CD14-positive monocyte (primary cell): ENCODE measurements at places on chromosomes 5 and 9. TPM values are rescaled to one million over a fixed set of nuclear protein-coding genes. Genes with fewer than 3 reads are reported as not detected.

- DNase-seq, result peak; percentile 30
Measured at GRCh38 chr5:109693535-109694400, 4.0 kb downstream of the MAN2A1 start.

- DNase-seq, result no peak
Measured at GRCh38 chr5:65413822-65414221, 67.9 kb downstream of the ADAMTS6 start.

DNA sequence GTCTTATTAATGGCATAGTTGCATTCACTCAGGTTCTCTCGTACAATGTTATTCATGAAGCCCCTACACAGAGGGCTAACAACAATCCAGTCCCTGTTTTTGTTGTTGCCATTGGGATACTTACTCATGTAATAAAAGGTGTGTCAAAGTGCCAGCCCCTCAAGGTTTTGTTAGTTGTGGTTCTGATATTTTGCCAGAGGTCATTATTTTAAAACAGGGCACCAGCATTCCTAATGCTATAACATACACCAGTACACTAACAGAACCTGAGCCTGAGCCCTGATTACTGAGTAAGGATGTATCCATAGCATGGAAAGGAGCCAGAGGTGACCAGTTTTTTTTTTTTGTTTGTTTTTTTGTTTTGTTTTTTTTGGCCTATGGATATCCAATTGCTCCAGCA, 50.2 kb downstream of the SMC2 start:
- DNase-seq, result no peak

DNA sequence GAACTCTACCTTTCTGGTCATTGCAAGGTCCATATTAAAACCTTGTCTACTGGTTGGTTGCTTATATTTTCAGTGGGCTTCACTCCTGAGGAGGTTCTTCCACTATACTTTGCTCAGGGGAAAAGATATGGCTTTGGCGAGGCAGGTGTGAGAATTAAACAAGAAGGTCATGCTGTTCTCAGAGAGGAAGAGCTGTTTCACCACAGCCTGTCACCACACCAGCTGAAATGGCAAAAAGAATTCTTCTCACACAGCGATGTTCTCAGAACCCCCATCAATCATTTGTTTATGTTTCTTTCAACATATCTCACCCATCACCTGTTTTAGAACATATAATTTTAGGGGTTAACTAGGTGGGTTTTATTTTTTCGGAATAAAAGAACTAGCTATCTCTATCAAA, 38.6 kb downstream of the CAPSL start:
- DNase-seq, result no peak

DNA sequence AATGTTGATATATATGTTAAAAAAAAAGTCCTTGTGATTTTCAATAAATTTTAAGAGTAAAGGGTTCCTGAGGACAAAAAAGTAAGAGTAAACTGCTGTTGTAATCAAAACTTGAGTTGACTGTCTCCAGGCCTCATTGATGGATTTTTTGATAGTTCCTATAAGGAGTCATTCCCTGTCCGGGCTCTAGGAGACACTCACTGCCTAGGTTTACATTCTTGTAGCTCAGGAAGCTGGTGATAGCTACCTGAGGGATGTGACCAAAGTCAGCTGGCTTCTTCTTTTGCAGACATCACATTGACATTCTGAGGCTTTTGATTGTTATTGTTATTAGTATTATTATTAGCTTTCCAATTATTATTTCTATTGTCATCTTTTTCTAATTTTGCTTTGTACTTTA, 116.5 kb upstream of the FBXL7 start:
- no peak for DNase-seq

- no peak for DNase-seq
Measured at GRCh38 chr5:62011089-62011664, 294.8 kb upstream of the KIF2A start.

DNA sequence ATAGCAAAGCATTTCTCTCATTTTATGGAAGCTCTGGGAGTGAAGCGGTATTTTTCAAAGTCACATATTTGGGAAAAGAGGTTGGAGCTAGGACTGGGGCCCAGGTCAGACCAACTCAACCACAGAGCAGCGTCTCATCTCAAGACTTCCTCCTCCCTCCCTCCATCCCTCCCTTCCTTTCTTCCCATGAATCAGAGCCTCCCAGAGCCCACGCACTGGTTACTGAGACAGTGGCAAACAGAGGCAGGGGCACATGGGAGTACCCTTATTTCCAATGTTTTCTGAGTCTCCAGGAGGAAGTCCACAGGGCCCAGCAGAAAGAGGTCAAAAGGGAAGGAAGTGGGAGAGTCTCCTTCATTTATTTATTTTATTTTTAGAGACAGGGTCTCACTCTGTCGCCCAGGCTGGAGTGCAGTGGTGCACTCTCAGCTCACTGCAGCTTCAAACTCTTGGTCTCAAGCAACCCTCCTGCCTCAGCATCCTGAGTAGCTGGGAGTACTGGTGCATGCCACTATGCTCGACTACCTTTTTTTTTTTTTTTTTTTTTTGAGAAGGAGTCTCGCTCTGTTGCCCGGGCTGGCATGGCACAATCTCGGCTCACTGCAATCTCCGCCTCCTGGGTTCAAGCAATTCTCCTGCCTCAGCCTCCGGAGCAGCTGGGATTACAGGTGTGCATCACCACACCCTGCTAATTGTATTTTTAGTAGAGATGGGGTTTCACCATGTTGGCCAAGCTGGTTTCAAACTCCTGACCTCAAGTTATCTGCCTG, 52.5 kb upstream of the CDKN2AIPNL start:
- no peak for DNase-seq

DNA sequence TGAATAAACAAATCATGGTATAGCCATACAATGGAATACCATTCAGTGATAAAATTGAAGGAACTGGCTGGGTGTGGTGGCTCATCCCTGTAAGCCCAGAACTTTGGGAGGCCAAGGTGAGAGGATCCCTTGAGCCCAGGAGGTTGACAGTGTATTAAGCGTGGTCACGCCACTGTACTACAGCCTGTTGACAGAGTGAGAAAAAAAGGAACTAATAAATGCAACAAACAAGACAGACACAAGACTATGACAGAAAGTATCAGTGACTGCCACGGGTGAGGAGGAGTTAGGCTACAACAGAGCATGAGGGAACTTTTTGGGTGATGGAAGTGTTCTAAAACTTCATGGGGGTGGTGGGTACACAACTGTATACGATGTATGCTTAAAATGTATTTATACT, 2.2 kb downstream of the FNIP1 start:
- DNase-seq, result peak; percentile 69

DNA sequence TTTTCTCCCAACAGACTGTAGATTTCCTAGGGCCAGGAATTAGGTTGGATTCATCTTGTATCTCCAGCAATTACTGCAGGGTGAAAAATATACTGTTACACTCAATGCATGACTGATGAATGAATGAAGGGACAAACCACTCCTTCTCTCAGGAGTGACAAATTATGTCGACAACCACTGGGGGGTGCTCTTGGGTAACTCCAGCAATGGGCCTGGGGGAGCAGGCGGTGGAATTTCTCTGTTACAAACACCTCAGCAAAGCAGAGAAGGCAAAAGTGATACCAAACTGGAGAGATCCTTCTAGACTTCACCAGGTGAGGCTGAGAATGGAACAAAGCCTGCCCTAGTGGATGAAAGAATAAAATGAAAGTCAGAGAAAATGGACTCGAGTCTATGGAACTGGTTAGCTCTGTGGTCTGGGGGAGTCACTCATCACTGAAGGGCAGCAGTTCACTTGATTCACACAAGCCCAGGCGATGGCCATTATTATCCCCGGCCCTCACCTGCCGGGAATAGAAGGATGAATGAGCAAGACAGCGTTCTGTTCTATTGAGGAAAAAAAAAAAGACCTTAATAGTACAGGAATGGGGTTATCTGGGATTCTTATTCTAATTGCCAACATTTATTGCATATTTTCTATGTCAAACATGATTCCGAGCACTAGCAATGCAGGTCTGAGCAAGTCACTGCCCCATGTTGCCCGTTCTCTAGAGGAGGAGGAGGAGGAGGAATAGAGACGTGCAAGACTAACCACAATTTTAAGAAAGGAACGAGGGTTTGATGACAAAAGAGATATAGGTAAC, 341.1 kb downstream of the ASTN2 start:
- DNase-seq, result no peak

- DNase-seq, result no peak
Measured at GRCh38 chr9:18985464-18985951, 47.5 kb downstream of the SAXO1 start.

DNA sequence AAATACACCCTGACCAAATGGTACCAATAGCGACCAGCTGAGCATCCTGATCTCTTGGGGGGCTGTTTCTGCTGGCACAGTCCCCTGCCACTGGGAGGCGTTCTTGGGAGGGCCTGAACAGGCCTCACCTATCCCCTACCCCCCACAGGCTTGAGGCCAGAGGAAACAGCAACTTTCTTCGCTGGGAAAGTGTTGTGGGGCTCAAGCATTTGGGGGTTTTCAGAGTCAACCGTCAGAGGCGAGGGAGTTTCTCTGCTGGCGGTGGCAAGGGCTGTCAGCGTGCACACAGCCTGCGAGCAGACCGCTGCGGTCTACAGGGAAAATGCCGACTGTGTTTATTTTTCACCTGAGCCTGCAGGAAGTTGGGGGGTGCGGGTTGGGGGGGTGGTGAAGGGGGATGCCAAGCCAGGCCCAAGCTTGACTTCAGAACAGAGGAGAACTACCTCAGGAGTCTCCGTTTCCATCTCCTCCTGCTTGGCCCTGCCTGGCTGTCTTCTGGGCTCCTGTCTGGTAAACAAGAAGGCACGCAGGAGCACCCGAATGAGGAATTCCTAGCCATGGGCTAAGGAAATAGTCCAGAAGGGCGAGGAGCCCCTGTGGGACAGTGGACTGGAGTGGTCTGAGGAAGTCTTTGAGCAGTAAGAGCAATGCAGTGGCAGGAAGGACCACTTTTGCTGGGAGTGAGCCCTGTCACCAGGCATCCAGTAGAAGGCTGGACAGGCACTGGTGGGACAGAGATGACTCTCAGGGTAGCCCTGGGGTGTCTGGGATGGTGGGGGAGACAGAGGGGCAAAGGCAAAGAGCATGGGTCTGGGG, 18.1 kb downstream of the TCF7 start:
- DNase-seq, result no peak

DNA sequence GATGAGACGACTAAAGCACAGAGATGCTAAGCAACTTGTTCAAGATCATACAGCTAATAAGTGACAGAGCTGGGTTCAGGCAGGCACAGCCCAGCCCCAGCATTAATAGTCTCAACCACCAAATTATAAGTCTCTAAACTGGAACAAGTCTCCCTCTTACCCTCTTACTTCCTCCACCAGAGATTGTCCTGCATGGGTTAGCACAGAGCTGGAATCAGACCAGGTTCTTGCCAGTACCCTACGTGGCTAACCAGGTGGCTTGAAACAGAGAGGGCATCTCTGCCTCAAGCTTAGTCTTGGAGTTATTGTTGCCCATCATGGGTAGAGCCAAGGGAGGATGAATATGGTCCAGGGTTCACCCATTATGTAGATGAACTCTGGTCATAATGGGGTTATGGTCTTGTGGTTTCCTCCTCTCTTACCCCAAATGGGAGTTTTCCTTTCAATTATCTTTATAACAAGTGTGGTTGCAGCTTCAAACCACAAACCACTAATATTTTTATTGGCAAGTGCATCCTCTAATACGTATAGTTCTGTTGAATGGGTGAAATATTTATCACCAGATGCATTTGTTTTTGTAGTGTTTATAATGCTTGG, 8.3 kb upstream of the XPA start:
- DNase-seq, result no peak

- DNase-seq, result no peak
Measured at GRCh38 chr5:36743891-36744772, 132.4 kb upstream of the NIPBL start.

DNA sequence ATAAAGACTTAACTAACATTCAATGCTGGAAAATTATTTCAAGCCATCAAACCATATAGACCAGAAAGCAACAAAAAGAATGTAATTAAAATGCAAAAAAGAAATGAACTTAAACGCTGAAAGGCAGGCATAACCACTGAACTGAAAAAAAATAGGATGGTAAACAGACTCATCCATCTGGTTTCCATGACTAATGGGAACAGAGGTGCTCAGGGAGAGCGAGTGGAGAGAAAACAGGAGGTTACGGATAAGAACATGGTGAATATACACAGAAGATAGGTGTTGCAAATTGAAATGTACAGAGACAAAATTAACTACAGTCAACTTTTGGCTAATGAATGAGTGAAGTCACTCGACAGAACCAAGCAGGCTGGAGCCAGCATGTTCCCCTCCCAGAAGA, 43.5 kb upstream of the RNF38 start:
- DNase-seq, result no peak

DNA sequence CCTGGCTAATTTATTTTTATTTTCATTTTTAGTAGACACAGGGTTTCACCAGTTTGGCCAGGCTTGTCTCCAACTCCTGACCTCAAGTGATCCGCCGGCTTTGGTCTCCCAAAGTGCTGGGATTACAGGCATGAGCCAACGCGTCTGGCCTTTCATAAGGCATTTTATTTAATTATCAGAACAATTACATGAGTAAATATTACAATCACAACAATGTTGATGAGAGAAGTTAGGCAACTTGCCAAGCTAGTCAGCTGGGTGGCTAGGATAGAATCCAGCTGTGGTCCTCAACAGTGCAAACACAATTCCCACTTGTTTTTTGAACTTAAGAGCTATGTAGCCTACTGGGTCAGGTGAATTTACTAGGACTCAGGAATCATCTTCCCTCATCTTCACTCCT, 22.0 kb downstream of the C9orf57 start:
- DNase-seq, result no peak

- DNase-seq, result no peak
Measured at GRCh38 chr9:4994166-4994890, 9.3 kb downstream of the JAK2 start.

- DNase-seq, result peak; percentile 67
Measured at GRCh38 chr5:134554319-134555222, 29.1 kb downstream of the JADE2 start.

DNA sequence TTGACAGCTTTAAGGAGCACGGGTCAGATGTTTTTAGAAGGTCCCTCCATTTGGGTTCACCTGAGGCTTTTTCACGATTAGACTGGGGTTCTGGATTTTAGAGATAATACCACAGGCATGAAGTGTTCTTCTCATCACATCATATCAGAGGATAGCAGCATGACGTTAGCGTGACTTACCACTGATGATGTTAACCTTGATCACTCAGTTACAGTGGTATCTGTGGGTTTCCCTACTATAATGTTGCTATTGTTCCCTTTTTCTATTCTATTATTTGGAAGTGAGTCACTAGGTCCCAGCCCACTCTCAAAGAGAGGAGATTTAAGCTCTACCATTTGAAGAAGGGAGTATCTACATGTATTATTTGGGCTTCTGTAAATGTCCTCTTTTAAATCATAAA, 300.0 kb downstream of the MAST4 start:
- DNase-seq, result no peak

GRCh38 chr5:61598126-61598525, 266.1 kb downstream of the ZSWIM6 start:
- no peak for DNase-seq

FOXD4L6 gene
- polyA plus RNA-seq, result not detected

ANKRD18A gene
- polyA plus RNA-seq, result 0.10 TPM

EGFLAM gene
- not detected in 2 replicates for polyA plus RNA-seq

SNCAIP gene
- not detected in 2 replicates for polyA plus RNA-seq

C9orf152 gene
- polyA plus RNA-seq, result not detected

DRD1 gene
- not detected for polyA plus RNA-seq

SPAAR gene
- not detected for polyA plus RNA-seq

DMRT2 gene
- polyA plus RNA-seq, result not detected

LRRC19 gene
- polyA plus RNA-seq, result not detected

ADAMTSL1 gene
- polyA plus RNA-seq, result not detected

HMHB1 gene
- not detected for polyA plus RNA-seq
